ENCODE measurements at places on chromosomes 4 and X. TPM values are rescaled to one million over a fixed set of nuclear protein-coding genes. Genes with fewer than 3 reads are reported as not detected.

GRCh38 chr4:82801910-82802521, 3.4 kb upstream of the SCD5 start:
- no peak overlapping the region for H3K27ac ChIP-seq
- H3K4me1 ChIP-seq, result peaks cover 17% of the 10 kb centered on the region
- no peak overlapping the region for H3K4me3 ChIP-seq
- H3K27me3 ChIP-seq, result no peaks in the 10 kb centered on the region
- no peak for DNase-seq
- H3K36me3 ChIP-seq, result no peaks in the 10 kb centered on the region

DNA sequence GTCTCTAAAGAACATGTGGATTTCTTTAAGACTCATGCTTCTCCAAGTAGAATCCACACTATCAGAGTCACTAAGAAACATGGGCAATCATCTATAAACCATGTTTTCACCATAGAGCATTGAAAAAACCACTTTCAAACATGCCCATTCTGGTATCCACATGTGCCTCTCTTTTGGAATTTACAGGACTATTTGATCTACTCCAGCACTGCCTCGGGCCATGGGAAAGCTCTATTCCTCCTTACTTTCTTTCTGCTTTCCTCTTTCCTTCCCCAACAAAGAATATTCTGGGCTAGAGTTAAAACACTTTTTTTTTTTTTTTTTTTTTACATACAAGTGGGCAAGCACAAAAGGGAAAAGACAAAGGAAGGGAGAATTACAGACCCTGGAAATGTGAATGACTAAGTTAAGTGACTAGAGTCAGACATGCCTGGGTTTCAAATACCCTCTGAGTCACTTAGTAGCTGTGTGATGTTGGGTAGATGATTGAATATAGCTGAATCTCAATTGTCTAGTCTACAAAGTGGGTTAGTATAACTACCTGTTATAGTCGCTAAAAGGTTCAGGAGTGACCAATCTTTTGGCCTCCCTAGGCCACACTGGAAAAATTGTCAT, 847.7 kb upstream of the INTU start:
- H3K36me3 ChIP-seq, result no peaks in the 10 kb centered on the region
- H3K27ac ChIP-seq, result no peak overlapping the region
- H3K27me3 ChIP-seq, result no peaks in the 10 kb centered on the region
- no peaks in the 10 kb centered on the region for H3K4me1 ChIP-seq
- no peak for DNase-seq
- no peak overlapping the region for H3K4me3 ChIP-seq

- no peaks in the 10 kb centered on the region for H3K36me3 ChIP-seq
- no peaks in the 10 kb centered on the region for H3K27me3 ChIP-seq
- DNase-seq, result peak; percentile 7
- H3K27ac ChIP-seq, result no peak overlapping the region
Measured at GRCh38 chrX:123425904-123426303, 241.8 kb downstream of the GRIA3 start.

DNA sequence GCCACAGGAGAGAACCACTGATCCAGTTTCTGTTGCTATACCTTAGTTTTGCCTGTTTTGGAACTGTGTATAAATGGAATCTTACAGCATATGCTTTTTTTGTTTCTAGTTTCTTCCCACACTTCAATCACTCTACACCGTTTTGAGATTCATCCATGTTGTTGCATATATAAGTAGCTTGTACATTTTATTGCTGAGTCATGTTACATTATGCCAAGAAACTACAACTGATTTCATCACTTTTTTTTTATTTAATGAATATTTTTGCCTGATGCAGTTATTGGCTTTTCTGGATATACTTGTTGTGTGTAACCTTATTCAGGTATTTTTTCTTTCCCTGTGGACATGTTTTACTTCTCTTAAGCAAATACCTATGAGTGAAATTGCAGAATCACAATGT, 1135.9 kb downstream of the RAPGEF2 start:
- H3K4me1 ChIP-seq, result no peaks in the 10 kb centered on the region
- no peak overlapping the region for H3K4me3 ChIP-seq
- H3K36me3 ChIP-seq, result no peaks in the 10 kb centered on the region

GRCh38 chr4:78776729-78777575, 802 bp downstream of the BMP2K start:
- no peaks in the 10 kb centered on the region for H3K36me3 ChIP-seq
- DNase-seq, result no peak
- H3K27me3 ChIP-seq, result no peaks in the 10 kb centered on the region
- H3K4me3 ChIP-seq, result peak overlapping the region; percentile 77
- peak overlapping the region; percentile 94 for H3K27ac ChIP-seq
- peaks cover 14% of the 10 kb centered on the region for H3K4me1 ChIP-seq

GRCh38 chrX:119292445-119292844, 56.4 kb downstream of the PGRMC1 start:
- DNase-seq, result no peak
- H3K36me3 ChIP-seq, result no peaks in the 10 kb centered on the region
- no peaks in the 10 kb centered on the region for H3K4me1 ChIP-seq
- H3K4me3 ChIP-seq, result no peak overlapping the region
- no peaks in the 10 kb centered on the region for H3K27me3 ChIP-seq

DNA sequence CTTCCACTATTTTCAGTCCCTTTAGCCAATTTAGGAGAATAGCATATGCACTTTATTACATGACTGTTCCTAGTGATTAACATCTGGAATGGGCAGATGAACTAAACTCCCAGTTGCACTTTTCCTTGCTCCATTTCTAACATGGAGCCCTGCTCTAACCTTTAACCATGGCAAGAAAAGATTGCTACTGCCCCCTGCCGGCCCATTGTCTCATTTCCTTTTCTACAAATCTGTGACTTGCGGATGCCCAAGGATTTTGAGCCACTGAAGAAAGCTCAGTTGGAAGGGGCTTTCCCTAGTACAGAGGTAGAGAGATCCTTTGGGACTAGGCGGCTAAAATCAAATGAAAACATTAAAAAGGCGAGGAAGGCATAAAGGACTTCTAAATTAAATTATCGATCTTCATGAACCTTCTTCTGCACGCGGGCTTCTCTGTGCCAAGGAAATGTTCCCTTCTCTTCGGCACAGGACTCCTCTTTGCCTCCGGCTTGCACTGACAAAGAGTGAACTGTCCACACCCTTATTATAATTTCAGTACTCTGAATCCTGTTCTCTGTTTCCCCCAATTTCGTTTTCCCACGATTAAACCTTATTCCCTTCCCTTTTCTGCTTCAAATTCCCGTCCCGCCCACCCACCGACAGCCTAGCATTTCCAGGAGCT, 577 bp upstream of the GLRA2 start:
- H3K4me3 ChIP-seq, result no peak overlapping the region
- H3K27me3 ChIP-seq, result no peaks in the 10 kb centered on the region
- no peak overlapping the region for H3K27ac ChIP-seq
- H3K36me3 ChIP-seq, result no peaks in the 10 kb centered on the region
- no peak for DNase-seq
- no peaks in the 10 kb centered on the region for H3K4me1 ChIP-seq

DNA sequence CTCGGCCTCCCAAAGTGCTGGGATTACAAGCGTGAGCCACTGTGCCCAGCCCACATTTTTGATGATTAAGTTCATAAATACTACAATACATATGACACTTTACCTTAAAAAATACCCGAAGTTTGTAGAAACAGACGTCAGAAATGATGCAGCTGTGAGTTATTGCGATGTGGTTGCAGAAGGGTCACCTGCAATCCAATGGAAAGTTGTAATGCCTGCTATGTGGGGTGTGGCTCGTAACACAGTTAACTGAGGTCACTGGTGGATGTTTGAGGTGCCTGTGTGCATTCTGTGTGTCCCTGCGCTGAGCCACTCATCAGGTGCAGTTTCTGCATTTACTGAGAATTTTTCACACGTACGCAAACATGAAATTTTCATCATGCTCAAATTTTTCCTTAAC, 64.1 kb downstream of the ANXA5 start:
- no peak overlapping the region for H3K4me3 ChIP-seq
- DNase-seq, result no peak
- no peaks in the 10 kb centered on the region for H3K27me3 ChIP-seq
- no peaks in the 10 kb centered on the region for H3K4me1 ChIP-seq
- H3K27ac ChIP-seq, result no peak overlapping the region
- no peaks in the 10 kb centered on the region for H3K36me3 ChIP-seq

DNA sequence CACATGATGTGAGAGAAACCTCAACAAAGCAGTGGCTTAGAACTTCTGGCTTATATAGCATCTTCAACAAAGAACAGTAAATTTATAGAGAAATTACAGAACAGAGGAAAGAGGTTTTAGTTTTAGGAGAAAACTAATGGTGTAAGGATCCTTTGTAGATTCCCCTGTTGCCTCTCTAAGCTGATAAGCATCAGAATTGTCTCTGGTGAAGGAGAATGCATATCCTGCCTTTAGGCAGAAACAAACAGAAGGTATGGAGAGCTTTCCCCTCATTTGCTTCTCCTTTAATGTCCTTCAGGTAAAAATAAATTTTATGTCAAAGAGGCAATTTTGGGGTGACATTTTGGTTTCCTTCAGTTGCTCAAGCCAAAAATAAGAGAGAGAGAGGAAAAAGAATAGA, 625.9 kb downstream of the CCSER1 start:
- no peak overlapping the region for H3K27ac ChIP-seq
- no peaks in the 10 kb centered on the region for H3K36me3 ChIP-seq
- no peak for DNase-seq
- H3K4me1 ChIP-seq, result no peaks in the 10 kb centered on the region
- H3K4me3 ChIP-seq, result no peak overlapping the region

DNA sequence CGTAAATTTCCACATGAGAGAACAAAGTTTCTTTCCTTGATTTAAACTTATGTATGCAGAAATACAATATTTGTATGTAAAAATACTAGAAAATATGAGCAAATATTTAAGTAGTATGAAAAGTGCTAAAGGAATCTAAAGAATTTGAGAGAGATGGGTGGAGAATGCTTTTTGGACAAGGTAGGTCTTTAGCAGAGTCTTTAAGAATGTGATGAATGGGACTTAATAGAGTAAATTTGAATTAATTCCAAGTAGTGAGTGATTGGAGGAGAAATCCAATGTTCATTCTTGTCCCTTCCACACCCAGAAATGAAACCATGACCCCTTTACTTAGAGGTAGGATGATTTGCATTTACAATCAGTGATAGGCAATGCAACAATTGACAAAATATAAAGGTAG, 570.9 kb upstream of the ZFP42 start:
- no peak overlapping the region for H3K27ac ChIP-seq
- DNase-seq, result no peak
- no peaks in the 10 kb centered on the region for H3K4me1 ChIP-seq
- no peaks in the 10 kb centered on the region for H3K27me3 ChIP-seq
- no peaks in the 10 kb centered on the region for H3K36me3 ChIP-seq

GRCh38 chr4:2742081-2742822, 13.9 kb downstream of the TNIP2 start:
- no peak for DNase-seq
- H3K27ac ChIP-seq, result peak overlapping the region; percentile 75
- peaks cover 17% of the 10 kb centered on the region for H3K4me1 ChIP-seq
- no peaks in the 10 kb centered on the region for H3K27me3 ChIP-seq
- H3K36me3 ChIP-seq, result peaks cover 39% of the 10 kb centered on the region

DNA sequence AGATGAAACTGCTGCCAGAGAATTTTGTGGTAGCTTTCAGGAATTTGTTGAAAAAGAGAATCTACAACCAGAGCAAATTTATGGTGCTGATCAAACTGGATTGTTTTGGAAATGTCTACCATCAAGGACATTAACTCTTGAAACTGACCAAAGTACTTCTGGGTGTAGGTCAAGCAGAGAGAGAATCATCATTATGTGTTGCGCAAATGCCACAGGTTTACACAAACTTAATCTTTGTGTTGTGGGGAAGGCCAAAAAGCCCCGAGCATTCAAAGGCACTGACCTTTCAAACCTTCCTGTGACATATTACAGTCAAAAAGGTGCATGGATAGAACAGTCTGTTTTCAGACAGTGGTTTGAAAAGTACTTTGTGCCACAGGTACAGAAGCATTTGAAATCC, 2.1 kb downstream of the TIGD2 start:
- H3K4me1 ChIP-seq, result peaks cover 16% of the 10 kb centered on the region
- no peaks in the 10 kb centered on the region for H3K36me3 ChIP-seq
- no peak for DNase-seq
- H3K4me3 ChIP-seq, result no peak overlapping the region

- H3K36me3 ChIP-seq, result no peaks in the 10 kb centered on the region
- H3K4me1 ChIP-seq, result no peaks in the 10 kb centered on the region
- H3K4me3 ChIP-seq, result no peak overlapping the region
- DNase-seq, result no peak
- no peak overlapping the region for H3K27ac ChIP-seq
- H3K27me3 ChIP-seq, result no peaks in the 10 kb centered on the region
Measured at GRCh38 chr4:87950936-87951511, 24.5 kb upstream of the SPP1 start.

DNA sequence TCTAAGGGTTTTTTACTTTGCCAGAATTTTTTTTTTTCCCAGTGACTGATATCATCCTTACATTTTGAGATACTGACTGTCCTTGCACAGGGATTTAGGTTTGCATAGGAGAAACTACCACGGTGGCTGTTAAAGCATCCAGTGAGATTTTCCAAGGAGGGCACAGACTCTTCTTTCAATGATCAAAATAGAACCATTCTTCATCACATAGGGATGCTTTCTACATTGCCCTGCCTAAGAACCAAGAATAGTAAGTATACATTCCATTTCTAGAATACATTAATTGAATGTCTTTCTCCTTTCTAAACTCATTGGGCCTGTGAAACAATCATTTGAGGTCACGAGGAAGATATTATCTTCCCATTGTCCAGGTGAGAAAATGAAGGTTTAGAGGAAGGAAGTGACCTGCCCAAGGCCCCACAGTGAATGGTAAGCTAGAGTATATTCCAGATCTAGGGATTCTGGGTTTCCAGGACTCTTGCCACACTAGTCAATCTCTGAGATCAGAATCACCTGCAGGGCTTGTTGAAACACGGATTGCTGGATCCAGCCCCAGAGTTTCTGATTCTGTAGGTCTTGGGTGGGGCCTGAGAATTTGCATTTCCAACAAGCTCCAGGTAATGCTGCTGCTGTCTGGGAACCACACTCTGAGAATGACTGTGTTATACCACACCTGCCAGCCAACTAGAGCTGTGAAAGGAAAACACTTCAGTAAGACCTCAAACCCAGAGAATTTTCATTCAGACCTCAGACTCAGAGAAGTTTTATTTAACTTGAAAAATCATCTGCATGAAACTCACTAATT, 17.7 kb upstream of the TMEM154 start:
- H3K27me3 ChIP-seq, result no peaks in the 10 kb centered on the region
- DNase-seq, result no peak
- H3K4me1 ChIP-seq, result no peaks in the 10 kb centered on the region
- no peak overlapping the region for H3K4me3 ChIP-seq
- H3K36me3 ChIP-seq, result no peaks in the 10 kb centered on the region

- H3K36me3 ChIP-seq, result no peaks in the 10 kb centered on the region
- no peak overlapping the region for H3K4me3 ChIP-seq
Measured at GRCh38 chrX:51905711-51906110, 12.3 kb downstream of the MAGED1 start.

Gene TLR1
- total RNA-seq, result 16.1 TPM

Gene CSAG2
- total RNA-seq, result not detected

Gene NUDT10
- total RNA-seq, result 3.8 TPM

Gene AFM
- not detected for total RNA-seq

Gene RPS6KA6
- 8.5 TPM for total RNA-seq

Data from thoracic aorta (tissue), 2 donors.